ENCODE measurements at places on chromosomes 7 and 10.

GRCh38 chr10:64010711-64011110 is 489.5 kb downstream of the REEP3 start:
- no peak for DNase-seq

- DNase-seq = no peak
These were observed 223.8 kb upstream of the KLF6 start for GRCh38 chr10:4008676-4009382.

DNA sequence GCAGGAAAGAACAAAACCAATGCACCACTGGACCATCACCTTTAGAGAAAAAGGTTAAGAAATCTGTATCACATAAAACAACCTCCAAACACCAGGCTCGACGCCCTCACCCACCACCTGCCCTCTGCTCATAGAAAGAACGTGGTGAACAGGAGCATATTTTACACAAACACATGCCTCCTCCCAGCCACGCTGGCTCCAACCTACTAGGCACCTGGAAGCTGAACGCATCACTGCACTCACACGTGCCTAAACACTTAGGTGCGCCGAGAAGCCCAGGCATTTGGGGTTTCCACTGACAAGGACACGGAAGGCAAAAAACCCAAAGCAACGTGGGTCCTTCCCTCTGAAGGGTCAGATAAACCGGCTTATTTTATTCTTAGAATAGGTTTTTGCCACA is 56.0 kb downstream of the PTPRN2 start:
- DNase-seq = no peak

DNA sequence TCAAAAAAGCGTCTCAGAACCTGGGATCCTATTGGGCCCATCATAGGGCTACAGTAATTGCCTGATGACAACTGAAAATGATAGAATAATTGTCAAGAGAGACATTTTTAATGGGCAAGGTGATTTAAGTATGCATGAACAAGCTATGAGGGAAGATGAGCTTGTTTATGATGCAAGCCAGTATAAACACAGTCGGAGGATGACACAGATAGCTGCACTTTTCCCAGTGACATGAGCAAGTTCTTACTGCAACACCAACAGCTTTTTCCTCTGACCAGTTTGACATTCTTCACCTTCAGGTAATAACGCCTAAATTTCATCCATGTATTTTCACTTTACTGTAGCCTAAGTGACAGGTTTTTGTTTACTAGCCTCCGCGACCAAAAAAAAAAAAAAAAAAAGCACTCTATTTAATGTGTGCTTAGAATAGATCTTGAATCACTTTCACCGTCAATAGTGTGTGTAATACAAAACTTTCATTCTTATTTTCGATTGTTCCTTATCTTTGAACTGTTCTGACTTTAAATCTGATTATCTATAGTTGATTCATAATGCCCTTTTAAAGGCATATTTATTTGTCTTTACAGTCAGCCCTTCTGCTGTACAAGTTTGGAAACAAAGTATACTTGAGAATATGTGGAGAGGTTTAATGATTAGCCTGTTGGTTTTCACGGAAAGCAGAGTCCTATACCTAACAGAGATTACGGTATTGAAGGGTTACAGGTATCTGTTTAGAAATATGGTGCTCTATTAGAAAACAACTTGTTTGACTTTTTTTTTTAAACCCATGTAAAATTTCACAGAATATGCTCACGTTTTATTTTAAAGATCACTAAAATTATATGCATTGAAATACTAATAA is 1.7 kb downstream of the FOXP2 start:
- no peak for DNase-seq

DNA sequence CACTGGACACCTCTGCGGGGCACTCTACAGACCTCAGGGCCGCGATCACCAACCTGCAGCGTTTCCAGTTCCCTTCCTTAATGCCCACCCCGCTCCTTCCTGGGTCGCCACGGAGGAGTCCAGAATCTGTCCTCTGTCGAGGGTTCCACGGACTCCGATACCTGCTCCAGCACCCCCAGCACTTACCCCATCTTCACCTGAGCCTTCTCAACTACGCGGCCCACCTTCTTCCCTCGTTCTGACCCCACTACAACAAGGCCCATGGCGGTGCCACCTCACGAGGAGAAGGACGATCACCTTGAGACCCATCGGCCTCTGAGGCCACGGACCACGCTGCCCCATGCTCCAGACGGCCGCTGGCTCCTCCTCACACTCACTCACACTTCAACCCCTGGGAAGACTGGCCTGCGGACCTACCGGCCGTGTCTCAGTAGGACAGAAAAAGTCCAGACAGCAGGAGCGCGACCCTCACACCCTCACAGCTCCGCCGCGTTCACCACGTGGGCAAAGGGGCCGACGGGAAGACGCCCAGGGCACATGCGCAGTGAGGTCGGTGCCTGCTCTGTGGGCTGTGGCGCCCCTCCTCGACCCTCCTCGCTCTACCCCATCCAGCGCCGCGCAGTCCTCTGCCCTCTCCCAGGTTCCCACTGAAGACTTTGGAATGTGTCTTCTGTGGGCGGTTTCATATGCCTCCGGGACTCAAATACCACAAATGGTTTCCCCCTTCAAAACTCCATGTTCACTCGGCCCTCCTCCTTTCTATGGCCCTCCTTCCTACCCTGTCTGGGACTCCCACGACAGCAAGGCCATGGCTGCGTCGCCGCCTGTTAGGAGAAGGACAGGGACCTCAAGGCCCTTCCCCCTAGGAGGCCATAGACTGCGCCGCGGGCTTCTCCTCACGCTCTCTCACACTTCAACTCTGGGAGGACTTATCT is 193.9 kb upstream of the PHF14 start:
- DNase-seq = no peak

GRCh38 chr10:121069061-121069850 is 218.1 kb downstream of the WDR11 start:
- DNase-seq = no peak

GRCh38 chr10:90417029-90417428 is 440.8 kb downstream of the HTR7 start:
- DNase-seq = no peak

DNA sequence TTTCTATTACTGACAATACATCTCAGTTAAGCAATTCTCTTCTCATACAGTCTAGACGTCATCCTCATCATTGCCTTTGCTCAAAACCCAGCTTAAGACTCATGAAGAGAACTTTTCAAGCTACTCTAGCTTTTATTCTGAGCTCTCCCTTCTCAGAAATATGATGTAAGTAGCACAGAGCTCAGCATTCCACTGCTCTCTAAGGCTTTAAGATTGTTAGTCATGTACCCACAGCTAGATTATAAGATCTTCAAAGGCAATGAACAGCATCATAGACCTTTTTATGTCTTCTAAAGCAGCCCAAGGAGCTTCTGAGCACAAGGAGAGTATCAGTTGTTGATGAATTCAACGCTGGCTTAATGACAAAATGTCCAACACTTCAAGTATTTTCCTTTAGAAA is 119.3 kb downstream of the NRP1 start:
- no peak for DNase-seq

GRCh38 chr10:13512564-13512963 is 16.2 kb downstream of the BEND7 start:
- DNase-seq = peak; percentile 61

DNA sequence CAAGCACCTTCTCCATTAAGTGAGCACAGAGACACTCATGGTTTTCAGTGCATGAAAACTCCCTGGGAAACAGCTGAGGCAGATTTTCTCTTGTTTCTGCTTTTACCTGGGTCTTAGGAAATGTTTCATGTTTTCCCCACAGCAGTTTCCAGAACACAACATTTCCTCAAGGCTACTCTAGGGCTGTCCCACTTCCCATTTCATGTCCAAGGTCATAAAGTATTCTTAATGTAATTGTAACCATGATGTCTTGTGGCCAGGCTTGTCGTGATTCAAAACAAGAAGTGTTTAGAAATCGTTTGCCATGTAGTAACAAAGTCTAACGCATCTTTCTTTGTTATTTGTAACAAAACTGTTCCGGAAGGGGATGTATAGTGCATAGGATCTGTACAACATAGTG is 83.8 kb upstream of the NRP1 start:
- DNase-seq = no peak

GRCh38 chr10:72259491-72260238 is 14.1 kb upstream of the DDIT4 start:
- peak; percentile 90 for DNase-seq

DNA sequence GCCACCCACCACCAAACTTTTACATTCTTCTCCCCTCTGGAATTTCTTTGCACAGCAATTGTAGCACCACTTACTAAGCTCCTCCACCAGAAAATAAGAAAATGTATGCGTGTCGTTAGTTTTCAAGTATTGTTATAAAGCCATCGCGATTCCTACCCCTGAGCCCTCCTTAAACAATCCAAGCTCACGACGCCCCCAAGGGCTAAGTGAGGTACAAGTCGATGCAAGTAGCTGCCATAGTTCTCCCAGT is 1.3 kb downstream of the FRAT2 start:
- DNase-seq = no peak

DNA sequence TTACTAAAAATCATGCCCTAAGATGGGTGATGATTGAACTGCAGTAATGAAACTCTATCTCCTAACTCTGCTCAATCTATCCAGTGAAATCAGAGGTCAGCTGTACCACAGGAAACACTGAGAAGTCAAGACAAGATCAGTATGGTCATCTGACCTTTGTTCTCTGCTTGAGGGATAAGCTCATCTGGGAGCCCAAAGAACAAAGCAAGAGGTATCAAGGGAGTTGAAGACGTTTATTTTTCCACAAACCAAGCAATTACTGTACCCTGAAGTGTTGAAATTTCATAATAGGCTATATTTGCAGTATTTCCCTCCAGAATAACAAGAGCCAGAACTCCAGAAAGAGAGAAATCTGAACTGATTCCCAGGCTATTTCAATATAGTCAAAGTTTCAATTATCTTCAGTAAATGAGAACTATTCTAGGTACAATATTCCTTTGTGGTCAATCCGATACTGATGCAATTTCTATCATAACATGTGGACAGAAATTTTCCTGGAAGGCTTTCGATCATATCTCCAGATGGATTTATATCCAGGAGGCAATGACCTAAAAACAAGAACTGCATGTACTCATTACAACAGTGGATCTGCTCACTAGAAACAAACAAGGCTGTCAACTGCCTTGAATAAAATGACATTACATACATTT is 345.3 kb downstream of the TNS3 start:
- DNase-seq = no peak

DNA sequence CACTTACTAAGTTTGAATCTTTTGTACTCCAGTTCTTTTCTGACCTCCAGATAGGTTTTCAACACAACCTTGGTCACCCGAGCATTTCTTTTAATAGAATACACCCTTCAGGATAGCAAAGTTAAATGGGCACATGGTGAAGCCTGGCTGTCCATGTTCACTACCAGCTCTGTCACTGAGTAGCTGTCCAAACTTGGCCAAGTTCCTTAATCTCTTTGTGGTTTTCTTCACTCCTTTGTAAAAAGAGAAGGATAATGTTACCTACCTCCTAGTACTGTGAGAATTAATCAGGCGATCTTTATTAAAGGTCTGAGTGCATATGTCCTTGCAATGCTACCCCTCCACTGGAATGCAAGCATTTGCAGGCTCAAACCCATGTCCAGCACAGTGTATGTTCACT is 128.1 kb upstream of the PTPRZ1 start:
- no peak for DNase-seq

DNA sequence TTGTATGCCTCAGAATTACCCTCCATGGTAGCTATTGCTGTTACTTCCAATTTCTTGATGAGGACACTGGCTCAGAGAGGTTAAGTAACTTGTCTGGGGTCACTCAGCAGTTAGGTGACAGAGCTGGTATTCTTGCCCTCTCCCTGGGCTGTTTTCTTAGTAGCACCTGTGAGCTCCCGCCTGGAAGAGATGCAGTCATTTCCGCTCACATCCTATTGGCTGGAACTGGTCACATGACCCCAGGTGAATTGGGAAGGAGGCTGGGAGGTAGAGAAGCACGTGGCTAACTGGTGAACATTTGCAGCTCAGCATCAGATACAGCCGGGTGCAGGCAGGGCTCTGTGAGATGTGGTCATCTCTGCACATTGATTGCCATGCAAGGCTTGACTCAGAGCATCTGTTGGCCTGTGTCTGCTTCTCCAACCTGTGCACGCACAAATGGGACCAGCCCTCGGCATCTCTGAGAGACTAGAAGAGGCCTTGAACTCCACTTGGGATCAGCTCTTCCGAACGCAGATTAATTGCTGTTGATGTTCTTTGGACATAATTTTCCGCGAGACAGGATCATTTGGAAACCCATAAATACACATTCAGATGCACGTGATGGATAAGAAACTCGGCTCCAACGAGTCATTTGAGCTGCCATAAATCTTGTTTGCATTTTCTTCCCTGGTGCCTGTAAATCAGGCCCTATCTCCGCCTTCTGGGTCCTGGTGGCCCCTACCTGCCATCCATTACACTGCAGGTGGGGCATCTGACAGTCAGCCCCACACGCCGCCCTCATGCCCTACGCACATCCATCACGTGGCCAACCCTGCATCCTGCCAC is 42.8 kb downstream of the MYL10 start:
- no peak for DNase-seq

DNA sequence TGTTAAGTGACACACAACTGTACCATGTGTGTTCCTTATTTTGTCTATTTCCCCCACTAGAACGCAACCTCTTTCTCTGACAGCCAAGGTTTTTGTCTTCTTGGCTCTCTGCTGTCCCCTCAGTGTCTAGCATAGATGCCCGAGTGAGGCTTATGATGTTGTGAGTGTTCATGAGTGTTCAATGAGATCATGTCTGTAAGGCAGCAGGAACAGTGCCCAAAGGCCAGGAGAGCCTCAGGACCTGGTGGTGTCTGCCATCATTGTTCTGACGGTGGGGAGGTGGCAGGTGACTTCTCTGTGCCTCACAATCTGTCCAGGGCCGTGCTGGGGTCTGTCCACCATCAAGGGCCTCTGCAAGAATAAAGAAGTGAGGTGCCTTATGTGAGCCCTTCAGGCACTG is 66.5 kb downstream of the JCAD start:
- no peak for DNase-seq

DNA sequence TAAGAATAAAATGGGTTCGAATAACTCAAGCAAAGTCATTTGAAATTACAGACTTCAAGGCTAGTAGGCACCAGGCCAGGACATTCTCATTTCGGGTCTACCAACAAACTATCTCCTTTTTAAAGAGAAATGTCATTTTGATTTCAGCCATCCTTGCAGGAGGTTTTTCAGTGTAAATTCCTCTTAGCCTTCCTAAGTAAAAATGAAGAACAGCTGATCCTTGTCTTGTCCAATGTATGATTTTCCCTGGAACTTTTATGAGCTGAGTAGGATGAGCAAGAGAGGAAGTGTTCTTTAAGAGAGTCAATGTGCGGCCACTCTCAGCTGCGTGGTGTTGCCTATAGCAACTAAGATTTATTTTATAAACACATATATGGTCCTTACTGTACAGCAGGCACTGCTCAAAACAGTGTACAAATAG is 110.1 kb downstream of the PLCE1 start:
- no peak for DNase-seq

- no peak for DNase-seq
These were observed 60.6 kb upstream of the MSMB start for GRCh38 chr10:46106410-46107255.

DNA sequence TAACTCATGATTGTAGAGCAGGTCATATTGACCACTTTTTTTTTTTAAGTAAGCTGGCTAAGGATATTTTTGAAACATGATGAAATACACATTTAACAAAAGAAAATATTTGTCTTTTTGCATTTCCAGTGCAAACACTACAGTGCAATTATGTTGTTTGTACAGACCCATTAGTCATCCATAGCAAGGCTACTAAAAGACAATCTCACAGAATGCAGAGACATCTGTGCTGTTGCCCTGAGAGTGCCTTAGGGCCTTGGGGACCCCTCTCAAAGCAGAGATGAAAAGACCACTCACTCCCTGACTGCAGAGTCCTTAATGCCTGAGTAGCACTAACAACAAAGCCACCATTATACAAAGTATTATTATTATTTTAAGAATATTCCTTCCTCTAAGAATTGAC is 104.5 kb downstream of the NRCAM start:
- no peak for DNase-seq

All from SK-N-MC (cell line).